SJCRH30 (cell line): ENCODE measurements at places on chromosomes 1 and 21.

DNA sequence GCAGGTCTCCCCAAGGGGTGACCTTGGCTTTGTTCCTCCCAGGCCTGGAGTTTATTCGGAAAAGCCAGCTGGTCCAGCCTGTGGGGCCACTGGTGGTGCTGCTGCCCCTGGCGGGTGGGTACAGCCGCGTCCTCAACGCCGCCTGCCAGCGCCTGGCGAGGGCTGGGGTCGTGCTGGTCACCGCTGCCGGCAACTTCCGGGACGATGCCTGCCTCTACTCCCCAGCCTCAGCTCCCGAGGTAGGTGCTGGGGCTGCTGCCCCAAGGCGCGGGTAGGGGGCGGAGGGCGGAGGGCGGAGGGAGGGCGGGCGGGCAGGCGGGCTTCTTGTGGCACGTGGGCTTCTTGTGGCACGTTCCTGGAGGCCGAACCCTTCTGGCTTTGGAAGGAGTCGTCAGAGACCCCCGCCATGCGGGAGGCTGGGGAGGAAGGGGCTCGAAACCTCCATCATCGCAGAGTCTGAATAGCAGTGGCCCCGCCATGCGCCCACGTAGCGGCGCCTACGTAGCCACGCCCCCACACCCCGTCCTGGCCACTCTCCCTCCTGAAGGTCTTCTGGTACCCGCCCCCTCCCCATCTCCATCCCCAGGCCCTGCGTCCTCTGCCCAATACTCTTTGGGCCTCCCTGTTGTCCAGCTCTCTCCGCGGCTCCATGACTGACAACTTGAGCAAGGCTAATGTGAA, 16.7 kb downstream of the PCSK9 start:
- no peak for DNase-seq

- DNase-seq: no peak
These were observed 102.8 kb upstream of the SOD1 start for GRCh38 chr21:31556662-31557061.

- DNase-seq: no peak
These were observed 180.0 kb downstream of the RASAL2 start for GRCh38 chr1:178273707-178274410.

- no peak for DNase-seq
These were observed 25.5 kb downstream of the TUFT1 start for GRCh38 chr1:151565502-151566189.
